ENCODE measurements at places on chromosomes 4 and X.

DNA sequence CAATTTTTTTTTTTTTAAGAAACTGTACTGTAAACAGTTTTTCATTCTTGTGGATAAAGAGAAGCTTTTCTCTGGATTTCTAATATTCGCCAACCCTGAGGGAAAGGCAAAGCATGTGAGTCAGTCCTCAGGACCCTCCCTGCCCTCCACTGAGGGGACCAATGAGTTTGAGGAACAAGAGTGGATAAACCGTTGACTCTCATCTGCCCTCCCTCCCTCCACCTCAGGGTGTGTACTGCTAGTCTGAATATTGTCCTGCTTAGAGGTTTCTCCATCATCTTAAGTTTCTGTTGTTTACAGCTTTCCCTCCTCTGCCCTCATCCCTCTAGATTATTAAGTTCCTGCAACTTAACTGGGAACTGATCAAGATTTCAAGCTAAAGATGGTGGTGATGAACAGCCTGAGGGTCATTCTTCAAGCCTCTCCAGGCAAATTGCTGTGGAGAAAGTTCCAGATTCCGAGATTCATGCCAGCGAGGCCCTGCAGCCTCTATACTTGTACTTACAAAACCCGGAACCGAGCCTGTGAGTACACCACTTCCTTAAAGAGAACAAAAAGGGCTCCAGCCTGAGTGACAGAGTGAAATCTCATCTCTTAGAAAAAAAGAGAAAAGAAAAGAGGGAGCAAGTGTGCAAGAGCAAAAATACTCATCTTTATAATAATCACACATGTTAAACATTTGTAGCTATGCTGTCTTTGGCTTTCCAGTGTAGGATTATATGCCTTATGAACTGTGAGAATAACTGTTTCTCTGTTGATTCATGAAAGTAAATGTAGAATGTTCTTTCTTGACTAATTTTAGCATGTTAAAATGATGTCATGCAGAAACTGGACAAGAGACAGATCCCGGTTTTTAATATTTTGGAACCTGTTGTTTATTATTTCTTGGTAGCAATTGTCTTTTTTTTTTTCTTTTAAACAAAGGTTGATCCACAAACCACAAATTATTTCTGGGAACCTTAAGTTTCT is 11.9 kb downstream of the CA5B start:
- no peak for DNase-seq

GRCh38 chr4:108646706-108647105 is 3.7 kb upstream of the OSTC start:
- no peak for DNase-seq

DNA sequence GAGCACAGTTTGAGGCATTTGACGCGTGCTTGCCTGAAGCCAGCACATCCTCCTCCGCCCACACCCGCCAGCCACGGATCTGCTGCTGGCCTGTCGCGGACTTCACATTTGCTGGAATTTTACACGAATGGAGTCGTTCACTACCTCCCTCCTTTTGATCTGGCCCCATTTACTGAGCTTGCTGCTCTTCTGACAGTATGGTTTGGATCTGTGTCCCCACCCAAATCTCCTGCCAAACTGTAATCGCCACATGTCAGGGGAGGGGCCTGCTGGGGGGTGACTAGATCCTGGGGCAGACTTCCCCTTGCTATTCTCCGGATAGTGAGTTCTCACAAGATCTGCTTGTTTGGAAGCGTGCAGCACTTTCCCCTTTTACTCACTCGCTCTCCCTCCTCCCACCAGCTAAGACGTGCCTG is 19.9 kb upstream of the CPLX1 start:
- no peak for DNase-seq

GRCh38 chr4:147823130-147823529 is 91.2 kb downstream of the ARHGAP10 start:
- no peak for DNase-seq

- DNase-seq = no peak
Observed at GRCh38 chr4:141027421-141027820, 105.8 kb downstream of the RNF150 start.

DNA sequence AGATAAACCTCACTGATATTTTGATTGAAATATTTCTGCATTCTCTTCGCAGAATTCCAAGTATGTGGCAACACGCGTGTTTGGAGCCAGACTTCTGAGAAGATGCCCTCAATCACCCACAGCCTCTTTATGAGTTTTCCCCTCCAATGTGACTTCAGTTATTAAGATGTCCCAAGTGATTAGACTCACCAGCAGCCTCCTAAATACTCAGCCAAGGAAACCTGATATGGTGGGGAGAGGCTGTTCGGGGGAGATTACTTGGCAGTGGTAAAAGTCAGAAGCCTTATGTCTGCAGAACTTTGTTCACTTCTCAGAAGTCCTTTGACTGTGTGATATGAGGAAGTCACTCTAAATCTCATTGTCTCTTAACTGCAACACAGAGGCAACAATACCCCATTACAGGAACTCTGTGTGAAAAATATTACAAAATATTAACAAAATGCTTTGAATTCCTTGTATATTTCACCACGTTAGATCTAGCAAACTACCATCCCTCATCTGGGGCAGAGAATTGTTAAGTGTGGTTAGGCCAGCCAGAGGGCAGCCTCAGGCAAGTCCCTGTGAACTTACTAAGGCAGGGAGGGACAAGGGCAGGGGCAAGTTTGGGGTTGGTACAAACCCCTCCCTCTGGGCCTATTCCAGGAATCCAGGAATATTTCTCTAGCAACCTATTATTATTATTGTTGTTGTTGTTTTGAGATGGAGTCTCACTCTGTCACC is 151.4 kb upstream of the USP9X start:
- no peak for DNase-seq

- DNase-seq = no peak
Observed at GRCh38 chr4:27720010-27720766, 859.5 kb downstream of the STIM2 start.

DNA sequence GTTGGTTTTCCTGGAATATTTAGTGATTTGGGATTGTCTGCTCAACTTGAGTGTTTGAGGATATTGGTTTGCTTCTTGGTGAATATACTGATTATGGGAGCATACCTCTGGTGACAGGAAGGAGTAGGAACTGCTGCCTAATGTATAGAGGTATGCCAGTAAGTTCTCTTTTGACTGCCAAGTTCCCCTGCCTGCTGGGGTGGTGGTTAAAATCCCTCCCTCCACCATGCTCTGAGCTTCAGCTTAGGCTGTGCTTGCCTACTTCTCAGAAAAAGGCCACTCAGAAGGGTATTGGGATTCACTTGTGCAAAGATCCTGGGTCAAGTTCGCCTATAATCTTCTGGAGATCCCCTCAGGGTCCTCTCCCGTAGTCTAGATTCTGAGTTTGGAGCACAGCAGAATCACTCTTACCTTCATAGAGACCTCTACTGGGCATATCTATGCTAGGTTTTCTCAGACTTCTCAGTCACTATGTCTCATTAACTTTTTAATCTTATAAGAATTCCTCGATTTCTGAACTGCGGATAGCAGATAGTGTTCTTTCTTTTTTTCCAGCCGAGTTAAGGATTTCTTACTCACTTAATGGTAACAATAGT is 44.7 kb upstream of the DCK start:
- DNase-seq = no peak

- DNase-seq = no peak
Observed at GRCh38 chrX:11577603-11578002, 88.1 kb downstream of the ARHGAP6 start.

DNA sequence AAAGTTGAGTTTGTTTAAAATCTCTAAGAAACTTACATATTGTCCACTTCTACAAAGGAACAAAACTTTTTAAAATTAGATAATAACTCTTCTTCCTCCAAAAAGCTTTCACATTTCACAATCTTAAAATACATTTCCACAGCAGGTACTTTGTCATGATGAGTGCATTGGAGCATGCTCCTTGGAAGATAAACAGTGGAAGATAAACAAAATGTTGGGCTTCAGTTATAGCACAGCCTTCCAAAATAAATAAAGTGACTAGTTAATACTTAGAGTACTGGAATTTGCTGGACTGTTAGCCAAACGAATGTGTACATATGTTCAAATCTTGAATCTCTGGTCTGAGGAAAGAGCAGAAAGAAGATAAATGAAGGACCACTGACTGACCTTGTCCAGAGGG is 54.9 kb upstream of the PDE5A start:
- no peak for DNase-seq

DNA sequence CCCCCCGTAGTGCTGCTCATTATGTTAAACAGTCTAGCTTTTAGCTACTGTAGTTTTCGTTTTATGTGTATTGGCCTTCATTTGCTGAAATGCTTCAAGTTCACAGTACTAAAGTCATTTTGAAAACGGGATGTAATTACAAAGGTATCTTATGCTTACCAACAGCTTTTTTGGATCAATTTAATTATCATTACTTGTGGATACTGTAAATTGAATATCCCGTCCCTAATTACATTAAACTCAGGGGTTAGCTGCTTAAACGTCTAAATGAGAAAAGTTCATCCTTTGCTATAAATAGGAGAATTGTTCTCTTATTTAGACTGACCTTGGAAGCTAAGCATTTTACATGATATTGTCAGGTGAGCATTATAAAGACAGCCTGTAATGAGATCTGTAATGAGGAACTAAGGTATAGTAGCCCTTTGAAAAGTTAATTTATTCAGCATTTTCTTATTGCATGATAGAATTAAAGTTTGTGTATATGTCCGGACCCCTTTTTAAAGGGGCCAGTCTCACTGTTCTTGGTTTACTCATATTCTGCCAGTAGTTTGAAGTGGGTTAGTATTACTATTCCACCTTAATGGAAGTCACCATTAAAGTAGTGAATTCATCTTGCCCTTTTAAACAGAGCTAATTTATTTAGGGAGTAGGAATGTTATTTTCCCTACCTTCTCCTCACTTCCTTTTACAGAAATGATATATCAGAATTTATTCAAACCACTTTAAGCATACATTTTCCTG is 252.6 kb downstream of the TENM3 start:
- DNase-seq = no peak

GRCh38 chr4:21628916-21629610 is 319.5 kb downstream of the KCNIP4 start:
- DNase-seq = no peak

- DNase-seq = no peak
Observed at GRCh38 chr4:72376901-72377300, 192.1 kb downstream of the ADAMTS3 start.

DNA sequence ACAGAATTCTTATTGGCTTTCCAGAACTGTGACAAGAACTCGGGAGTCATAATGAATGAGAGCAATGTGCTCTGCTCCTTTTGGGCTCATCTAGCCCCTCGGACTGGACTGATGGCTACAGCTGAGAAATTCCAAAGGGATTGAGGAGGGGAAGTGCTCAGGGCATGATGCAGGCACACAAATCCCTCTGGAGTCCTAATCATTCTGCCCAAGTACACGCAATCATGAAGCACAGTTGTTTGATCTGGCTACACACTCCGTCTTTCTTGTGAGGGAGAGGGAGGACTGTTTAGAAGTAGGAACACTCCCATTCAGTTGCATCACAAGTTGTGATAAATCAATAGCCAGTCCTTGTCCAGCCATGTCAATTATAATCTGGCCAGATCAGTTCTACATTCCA is 237.5 kb downstream of the COL25A1 start:
- DNase-seq = no peak

DNA sequence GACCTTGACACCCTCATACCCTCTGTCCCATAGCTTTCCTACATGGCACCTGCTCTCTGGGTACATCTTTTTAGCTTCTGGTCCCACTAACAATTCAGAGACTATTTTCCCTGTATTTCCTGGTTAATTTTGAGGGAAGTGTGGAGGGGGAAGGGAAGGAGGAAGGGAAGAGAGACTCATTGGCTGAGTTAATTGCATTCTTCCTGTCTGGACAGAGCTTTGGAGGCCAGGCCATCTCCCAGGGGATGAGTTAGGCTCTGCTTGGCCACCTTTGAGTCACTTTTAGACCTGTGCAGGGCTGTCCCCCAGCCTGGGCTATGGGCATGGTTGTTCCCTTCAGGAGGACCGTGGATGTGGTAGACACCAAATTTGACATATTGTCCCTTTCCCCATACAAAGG is 167.9 kb upstream of the PGRMC2 start:
- no peak for DNase-seq

GRCh38 chr4:116515959-116516358 is 569.4 kb downstream of the TRAM1L1 start:
- no peak for DNase-seq

DNA sequence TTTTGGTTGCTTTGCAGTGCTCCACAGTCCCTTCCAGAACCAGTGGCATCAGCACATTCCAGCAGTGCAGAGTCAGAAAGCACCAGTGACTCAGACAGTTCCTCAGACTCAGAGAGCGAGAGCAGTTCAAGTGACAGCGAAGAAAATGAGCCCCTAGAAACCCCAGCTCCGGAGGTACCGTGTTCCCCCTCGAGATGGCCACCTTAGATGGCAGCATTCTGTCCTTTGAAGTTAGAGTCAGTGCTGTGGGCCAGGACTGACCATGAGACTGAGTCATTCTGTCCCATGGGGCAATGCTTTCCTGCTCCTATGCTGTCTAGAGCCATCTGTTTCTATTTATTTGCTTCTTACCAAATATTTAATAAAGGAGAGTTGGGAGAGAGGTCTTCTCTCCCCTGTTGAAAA is 112.3 kb downstream of the KLHL8 start:
- no peak for DNase-seq

DNA sequence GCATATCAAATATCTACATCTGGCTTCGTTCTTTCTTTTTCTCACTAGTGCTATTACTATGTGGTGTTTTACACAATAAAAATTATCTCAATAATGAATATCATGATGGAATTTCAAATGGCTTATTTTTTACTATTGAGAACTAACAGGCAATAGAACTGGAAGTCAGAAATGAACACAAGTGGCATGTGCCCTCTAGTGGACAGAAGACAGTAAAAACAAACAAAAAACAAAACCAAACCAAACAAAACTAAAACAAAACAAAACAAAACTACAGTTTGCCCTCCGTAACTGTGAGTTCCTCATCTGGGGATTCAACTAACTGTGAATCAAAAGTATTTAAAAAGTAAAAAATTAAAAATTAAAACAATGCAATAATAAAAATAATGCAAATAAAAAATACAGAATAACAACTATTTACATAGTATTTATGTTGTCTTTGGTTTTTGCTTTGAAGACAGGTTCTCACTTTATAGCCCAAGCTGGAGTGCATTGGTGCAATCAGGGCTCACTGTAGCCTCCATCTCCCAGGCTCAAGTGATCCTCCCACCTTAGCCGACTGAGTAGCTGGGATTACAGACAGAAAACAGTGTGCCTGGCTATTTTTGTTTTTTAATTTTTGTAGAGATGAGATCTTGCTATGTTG is 195.6 kb upstream of the TACR3 start:
- no peak for DNase-seq

GRCh38 chr4:89619206-89619962 is 217.6 kb downstream of the SNCA start:
- no peak for DNase-seq
